ENCODE measurements at places on chromosomes 13 and 19.

GRCh38 chr19:29587518-29587986, 18.5 kb upstream of the POP4 start:
- DNase-seq: no peak

DNA sequence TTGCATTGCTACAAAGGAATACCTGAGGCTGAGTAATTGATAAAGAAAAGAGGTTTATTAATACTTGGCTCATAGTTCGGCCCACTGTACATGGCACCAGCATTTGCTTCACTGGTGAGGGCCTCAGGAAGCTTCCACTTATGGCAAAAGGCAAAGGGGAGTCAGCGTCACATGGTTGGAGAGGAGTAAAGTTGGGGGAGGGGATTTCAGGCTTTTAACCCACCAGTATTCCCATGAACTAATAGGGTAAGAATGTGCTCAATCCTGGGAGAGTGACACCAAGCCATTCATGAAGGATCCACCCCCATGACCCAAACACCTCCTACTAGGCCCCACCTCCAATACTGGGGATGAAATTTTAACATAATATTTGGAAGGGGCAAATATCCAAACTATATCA, 82.5 kb upstream of the MYCBP2 start:
- no peak for DNase-seq

- DNase-seq: no peak
Measured at GRCh38 chr19:38850976-38851621, 1.3 kb upstream of the HNRNPL start.

DNA sequence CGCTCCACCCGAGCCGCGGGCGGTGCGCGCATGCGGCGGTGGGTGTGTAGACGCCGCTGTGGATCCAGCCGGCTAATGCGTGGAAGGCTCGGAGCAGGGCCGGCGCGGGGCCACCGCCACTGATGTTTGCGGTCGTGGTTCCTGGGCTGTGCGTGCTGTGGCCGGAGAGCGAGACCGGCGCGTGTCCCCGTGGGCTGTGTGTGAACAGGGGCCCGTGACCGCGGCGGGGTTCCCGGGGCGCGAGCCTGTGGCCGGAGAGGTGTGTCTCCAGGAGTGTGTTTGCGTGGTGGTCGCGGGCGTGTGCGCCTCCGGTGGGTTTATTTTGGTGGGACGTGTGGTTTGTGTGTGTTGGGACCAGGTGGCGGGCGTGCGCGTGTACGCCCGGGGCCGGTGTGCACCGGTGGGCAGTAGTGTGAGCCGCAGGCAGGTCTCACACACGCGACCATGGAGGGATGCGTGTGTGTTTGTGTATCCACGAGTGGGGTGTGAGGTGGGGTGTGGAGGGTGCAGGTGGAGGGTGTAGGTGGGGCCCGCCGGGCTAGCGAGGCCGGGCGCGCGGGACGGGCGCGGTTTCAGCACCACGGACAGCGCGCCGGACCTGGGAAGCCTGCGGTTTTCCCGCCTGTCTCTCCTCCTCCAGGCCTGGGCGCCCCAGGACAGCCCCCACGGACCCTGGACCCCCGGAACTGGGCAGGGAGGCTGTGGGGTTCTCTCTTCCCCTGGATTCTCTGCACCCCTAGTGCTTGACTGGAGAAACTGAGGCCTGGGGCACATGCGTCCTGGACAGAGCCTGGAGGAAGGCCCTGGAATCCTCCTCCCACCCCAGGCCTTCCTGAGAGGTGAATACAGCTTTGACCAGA, 1.6 kb downstream of the HCN2 start:
- DNase-seq: no peak

DNA sequence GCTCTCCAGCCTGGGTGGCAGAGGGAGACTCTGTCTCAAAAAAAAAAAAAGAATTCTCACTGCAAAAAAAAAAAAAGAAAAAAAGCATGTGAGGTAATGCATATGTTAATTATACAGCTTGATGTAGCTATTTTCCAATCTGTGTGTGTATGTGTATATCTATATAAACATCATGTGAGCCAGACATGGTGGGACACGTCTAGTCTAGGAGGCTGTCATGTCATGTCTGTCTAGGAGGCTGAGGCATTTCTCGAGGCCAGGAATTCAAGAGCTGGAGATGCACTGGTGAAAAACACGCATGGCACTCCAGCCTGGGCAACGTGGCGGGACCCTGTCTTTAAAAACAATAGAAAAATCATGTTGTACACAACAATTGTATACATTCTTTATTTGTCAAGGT, 6.9 kb upstream of the SBK3 start:
- DNase-seq: no peak

DNA sequence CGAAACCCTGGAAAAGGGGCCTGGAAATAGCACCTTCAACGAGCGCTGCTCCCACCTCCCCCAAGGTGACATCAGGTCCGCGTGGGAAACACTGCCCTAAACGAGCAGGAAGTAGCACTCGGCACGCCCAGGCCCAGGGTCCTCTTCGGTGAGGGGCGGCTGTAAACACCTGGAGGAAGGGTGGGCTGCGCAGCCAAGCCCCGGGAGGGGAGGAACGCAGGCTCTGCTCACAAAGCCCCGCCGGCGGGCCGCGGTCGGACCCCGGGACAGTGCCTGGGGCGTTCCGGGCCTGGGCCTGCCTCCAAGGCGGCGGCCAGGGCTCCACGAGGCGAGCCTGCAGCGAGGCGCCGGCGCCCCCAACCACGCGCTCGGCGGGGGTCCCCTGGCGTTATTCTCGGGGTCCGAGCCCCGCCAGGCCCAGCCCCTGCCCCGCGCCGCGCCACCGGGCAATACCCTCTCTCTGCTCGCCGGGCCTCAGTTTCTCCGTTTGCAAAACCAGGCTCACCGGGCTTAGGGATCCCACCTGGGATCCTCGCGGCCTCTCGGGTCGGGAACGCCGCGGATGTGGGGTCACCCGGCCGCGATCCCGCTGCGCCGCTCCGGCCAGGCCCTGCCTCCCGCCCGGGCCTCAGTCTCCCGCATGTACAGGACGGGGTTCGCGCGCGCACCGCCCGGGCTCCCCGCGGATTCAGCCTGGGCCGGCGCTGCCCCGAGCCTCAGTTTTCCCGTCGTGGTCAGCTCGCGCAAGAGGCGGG, 630 bp downstream of the RNF126 start:
- DNase-seq: no peak

DNA sequence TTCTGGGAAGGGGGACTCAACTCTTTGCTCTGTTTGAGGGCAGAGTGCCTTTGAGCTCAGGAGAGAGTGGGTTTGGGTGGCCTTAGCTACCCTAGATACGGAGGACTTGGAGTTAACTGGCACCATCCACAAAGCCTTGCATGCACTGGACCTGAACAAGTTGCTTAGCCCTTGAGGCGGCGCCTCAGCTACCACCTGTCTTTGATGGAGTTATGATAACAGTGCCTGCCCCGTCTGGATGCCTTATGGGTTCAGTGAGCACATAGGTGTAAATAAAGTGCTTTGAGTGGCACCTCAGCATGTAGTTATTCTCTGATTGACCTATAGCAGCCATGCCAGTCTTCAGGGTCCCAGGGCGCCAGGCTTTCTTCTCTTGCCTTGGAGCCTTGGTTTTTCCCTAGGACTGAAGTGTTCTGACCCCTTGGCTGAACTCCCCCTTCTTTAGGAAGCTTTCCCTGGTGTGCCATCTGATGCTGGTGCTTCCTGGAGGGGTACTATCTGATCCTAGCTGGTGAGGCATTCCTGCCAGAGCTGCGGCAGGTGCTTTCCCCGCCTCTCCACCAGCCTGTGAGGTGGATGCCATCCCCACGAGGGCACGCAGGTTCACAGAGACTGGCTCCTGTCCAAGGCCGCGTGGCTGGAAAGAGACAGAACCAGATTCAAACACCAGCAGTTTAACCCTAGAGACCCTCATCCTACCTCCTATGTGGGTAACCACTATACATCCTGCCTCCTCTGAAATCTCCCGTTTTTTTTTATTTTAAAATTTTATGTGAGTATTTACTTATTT, 5.8 kb downstream of the BCKDHA start:
- no peak for DNase-seq

DNA sequence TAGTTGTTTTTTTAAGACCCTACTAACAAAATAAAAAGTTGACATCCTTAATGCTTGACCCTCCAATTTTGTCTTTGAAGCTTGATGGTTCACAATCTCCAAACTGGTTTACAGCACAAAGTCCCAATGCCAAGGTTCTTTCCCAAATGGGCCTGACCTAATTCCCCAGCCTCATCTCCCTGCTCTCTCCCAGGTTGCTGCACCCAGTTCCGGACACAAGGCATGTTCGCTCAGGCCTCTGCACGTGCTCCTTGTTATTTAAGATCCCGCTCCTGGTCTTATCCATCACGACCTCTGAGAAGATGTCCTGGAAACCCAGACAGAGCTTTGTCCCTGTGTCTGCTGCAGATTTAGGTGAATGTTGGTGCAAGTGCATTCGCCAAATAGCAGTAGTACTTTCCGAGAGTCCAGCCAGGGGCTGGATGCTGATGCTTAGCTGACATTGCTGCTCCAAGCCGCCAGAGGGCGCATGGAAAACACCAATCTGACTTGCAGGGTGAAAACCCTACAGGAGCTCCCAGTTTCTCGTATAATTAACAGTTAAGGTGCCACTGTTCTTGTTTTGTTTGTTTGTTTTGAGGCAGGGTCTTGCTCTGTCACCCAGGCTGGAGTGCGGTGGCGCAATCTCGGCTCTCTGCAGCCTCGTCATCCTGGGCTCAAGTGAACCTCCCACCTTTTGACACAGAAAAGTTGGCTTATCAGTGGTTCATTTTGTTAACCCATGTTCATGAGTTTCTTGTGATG, 18.5 kb downstream of the LYPD3 start:
- DNase-seq: peak; percentile 45

DNA sequence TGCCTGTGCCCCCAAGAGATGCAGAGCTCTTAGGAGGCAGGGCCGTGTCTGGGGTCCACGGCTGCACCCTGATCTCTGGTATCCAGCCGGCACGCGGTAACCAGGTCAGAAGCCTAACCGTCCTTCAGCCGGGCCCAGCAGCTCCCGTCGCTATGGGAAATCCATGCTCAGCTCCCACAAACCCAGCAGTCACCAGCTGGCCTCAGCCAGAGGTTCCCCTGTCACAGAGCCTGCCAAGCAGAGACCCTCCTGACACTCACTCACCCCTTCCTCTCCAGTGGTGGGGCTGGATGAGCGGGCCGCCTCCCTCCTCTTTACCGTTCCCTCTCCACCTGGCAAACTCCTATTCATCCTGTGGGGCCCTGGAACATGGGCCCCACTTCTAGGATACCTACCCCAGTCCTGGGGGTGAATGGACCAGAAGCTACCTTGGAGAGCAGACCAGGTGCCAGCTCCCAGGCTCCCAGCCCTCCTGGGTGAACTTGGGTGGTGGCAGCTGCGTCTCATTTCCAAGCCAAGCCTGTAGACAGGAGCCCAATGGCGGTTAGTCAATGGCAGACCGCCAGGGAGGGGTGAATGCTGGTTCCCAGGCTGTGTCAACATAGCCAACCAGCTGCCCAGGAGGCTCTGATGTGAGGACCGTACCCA, 21.4 kb upstream of the TCF3 start:
- DNase-seq: no peak

DNA sequence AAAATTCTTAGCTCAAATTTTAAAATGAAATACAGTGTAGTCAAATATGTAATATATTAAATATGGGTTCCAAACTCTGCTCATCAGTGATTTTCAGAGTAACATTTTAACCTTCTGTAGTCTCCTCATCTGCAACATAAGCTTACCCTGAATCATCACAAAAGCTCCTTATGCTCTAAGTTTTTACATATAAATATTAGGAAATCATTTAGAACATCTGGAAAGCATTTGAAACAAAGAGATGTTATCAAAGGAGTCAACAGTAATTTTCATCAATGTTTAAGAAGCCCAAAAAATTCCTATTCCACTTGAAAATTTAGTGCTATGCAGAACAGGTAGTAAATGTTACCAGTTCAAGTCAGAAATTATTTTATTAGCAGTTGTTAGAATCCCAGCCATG, 224.7 kb downstream of the DCT start:
- no peak for DNase-seq

DNA sequence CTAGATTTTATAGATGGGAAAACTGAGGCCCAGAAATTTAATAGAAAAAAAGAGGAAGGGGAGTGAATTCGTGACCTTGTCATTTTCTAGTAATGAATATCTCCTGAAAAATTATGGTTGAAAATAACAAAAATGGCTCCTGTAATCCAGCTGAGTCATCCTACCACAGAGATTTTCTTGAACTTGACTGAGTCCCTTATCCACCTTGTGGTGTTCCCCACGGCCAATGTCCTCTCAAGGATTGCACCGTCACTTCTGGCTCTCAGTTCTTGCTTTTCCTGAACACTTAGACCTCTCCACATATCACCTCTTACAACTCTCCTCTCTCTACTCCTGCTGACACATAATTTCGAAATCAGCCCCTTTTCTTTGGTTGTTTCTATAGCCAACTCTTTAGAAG, 1.2 kb upstream of the KATNAL1 start:
- DNase-seq: no peak

GRCh38 chr13:102872131-102872530, 26.3 kb downstream of the ERCC5 start:
- DNase-seq: no peak

GRCh38 chr19:47239610-47240296, 8.8 kb upstream of the BBC3 start:
- DNase-seq: no peak

- no peak for DNase-seq
Measured at GRCh38 chr19:12675399-12675798, 6.3 kb downstream of the DHPS start.

GRCh38 chr13:31898378-31899071, 133.0 kb upstream of the FRY start:
- DNase-seq: no peak

- DNase-seq: peak; percentile 29
Measured at GRCh38 chr13:98300956-98301641, 124.0 kb upstream of the RNF113B start.

- DNase-seq: no peak
Measured at GRCh38 chr19:18097217-18097992, at the start of gene MAST3. MAST3 (plus strand) TSS chr19:18097778; CDS start chr19:18097793, 15 bp downstream.

- no peak for DNase-seq
Measured at GRCh38 chr19:41785653-41786052, 10.7 kb upstream of the CEACAM3 start.

DNA sequence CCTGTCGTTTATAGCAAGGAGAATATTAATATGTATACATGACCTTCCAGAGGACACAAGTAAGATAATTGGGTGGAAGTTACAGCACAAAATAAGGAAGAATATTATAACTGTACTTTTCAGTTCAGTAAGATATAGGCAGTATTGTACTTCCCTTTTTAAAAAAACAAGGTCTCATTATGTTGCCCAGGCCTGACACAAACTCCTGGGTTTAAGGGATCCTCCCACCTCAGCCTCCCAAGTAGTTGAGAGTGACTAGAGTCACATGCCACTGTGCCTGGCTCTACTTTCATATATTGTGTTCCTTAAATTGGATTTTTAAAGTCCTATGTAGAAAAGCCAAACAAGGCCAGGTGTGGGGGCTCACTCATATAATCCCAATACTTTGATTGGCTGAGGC, 19.5 kb upstream of the MAB21L1 start:
- DNase-seq: no peak

Measured in amniotic stem cell (primary cell).